ENCODE measurements at places on chromosomes 7 and 10. TPM values are rescaled to one million over a fixed set of nuclear protein-coding genes. Genes with fewer than 3 reads are reported as not detected.

The NPTX2 gene
- 3.1 TPM for total RNA-seq

The PRPS1L1 gene
- total RNA-seq: not detected

The PIK3AP1 gene
- 6.3 TPM for total RNA-seq

The COL26A1 gene
- 7.8 TPM for total RNA-seq

The SLC26A3 gene
- not detected for total RNA-seq

The CALHM3 gene
- not detected for total RNA-seq

The IGFBP1 gene
- not detected for total RNA-seq

The UFSP1 gene
- 5.7 TPM for total RNA-seq

The CDHR3 gene
- 12.0 TPM for total RNA-seq

The GJD4 gene
- total RNA-seq: 2.1 TPM

The SEMA3C gene
- 266 TPM for total RNA-seq

The ANKRD22 gene
- not detected for total RNA-seq

The TNPO3 gene
- total RNA-seq: 45.9 TPM

The CUBN gene
- total RNA-seq: 4.2 TPM

The NME8 gene
- not detected for total RNA-seq

The ZNF467 gene
- total RNA-seq: 2.1 TPM

The WNT8B gene
- total RNA-seq: not detected

The SNX13 gene
- 37.6 TPM for total RNA-seq

The IGF2BP3 gene
- 59.0 TPM for total RNA-seq

The VDAC2 gene
- total RNA-seq: 236 TPM

The FAM25C gene
- total RNA-seq: not detected

The CNPY1 gene
- 0.52 TPM for total RNA-seq

The THNSL1 gene
- total RNA-seq: 6.8 TPM

The OPN1SW gene
- not detected for total RNA-seq

The MRM2 gene
- total RNA-seq: 16.7 TPM
